Activated naive CD4-positive, alpha-beta T cell treated with anti-CD3 and anti-CD28 coated beads for 36 hours (primary cell): ENCODE measurements at places on chromosomes 5 and 9. TPM values are rescaled to one million over a fixed set of nuclear protein-coding genes. Genes with fewer than 3 reads are reported as not detected.

DNA sequence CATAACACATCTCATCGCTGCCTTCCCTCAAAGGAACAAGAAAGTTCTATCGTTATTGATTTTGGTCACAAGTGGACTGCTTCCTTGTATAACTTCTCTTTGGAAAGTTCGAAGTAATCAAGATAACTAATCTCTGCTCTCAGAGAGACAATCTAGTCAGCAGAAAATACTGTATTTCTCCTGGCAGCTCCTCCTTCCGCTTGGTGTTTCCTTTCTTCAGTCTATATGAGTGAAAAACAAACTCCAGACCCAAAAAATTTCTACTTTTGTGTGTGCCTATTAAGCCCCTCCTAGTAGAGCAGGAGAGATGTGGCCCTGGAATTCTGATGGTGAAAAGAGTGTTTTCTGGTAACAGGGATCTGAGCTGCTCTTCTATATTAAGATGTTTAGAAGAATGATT lies 24.5 kb downstream of the OSTF1 start:
- peaks cover 54% of the 10 kb centered on the region for H3K4me1 ChIP-seq
- H3K27me3 ChIP-seq: no peaks in the 10 kb centered on the region
- peaks cover 7% of the 10 kb centered on the region for H3K36me3 ChIP-seq
- no peak overlapping the region for H3K27ac ChIP-seq
- no peak for DNase-seq

DNA sequence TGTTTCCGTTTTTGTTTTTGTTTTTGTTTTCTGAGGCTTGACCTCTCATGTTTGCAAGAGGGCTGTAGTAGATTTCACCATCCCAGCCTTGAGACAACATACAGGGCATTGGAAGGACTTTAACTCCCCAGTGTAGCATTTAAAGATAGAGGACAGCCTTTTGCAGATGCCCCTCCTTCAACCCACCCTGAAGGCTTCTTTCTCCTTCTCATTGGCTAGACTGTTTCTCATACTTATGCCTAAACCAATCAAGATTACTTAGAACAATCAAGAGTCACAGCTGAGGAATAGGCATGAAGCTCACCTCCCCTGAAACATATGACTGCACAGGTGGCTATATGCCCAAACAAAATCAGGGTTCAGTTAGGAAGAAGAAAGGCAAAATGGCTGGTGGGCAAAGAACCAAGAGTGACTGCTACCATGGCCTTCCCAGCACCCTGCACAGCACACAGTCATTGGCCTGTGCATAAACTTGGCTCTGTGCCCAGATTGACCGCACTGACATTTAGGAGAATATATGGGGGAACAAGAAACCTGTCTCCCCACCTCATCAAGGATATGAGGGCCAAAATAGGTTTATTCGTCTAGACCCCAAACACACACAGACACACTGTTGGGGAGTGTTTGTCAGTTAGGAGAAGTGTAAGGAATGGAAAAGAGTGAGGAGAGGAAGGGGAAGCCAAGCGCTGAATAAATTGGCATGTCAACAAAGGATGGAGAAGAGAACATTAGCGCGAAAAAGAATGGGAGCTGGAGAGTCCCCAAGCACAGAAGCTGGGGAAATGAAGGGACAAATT lies 137.3 kb upstream of the RANBP3L start:
- H3K36me3 ChIP-seq: no peaks in the 10 kb centered on the region
- H3K27me3 ChIP-seq: peaks cover 12% of the 10 kb centered on the region
- no peak overlapping the region for H3K4me3 ChIP-seq
- no peak overlapping the region for H3K27ac ChIP-seq
- peaks cover 6% of the 10 kb centered on the region for H3K4me1 ChIP-seq

DNA sequence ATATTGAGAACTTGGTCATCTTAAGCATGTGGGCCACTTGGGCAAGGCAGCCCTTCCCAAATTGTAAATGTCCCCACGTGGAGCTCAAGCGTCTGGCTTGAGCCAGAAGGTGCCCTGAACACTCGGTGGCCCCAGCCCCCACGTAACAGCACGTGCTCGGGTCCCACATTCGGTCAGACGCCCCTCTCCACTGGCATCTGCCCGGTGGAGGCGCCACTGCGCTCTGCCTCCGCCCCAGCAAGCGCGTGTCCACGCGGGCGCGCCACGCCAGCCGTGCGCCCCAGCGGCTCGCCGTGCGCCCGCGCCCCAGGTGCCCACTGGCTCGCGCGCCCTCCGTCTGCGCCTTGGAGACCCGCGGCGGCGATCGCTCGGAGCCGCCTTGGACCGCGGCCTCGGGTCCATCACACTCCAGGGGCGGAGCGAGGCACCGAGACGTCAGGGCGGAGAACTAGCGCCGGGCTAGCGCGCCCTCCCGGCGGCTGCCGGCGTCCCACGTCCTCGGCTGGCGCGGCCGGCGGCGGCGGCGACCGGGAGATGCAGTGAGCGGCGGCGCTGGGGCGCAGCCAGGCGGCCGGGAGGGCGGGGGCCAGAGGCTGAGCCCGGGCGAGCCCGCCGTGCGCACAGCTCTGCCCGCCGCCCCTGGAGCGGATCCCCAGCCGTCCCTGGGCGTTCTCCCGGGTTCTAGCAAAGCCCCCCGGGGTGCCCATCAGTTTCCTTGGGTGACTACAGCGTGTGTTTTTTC lies at the start of gene PALM2AKAP2:
TSS of gene PALM2AKAP2 (plus strand) at position 488 of the 742 bp plus-strand sequence. CDS start 291 bp downstream, outside the sequence.
- H3K4me1 ChIP-seq: peaks cover 4% of the 10 kb centered on the region
- H3K27me3 ChIP-seq: peaks cover 27% of the 10 kb centered on the region
- no peaks in the 10 kb centered on the region for H3K36me3 ChIP-seq

Gene CNTNAP3B
- total RNA-seq: not detected

Gene OR1J2
- not detected for total RNA-seq

DNA sequence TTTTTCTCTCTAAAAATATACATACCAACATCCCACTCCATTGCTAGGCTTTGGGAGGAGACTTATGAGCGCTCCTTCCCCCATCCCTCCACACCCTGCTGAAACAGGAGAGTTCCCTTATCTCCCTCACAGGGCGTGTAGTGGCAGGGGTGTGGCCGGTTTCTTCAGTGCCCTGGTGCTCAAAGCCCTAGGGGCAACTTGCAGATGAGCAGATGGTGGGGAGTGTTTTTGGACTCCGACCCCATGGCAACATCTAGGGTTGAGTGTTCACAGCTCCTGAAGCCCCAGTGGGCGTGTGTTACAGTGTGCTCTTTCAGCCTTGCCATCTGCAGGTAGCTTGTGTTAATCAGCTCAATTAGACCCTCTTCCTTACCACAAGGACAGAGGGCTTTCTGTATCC lies 409.5 kb downstream of the MAT2B start:
- no peak overlapping the region for H3K27ac ChIP-seq
- DNase-seq: no peak
- H3K4me3 ChIP-seq: no peak overlapping the region

Gene SUSD3
- 62.7 TPM for total RNA-seq

GRCh38 chr9:32965566-32965965 lies 35.9 kb downstream of the APTX start:
- no peak overlapping the region for H3K4me3 ChIP-seq
- no peak for DNase-seq
- H3K4me1 ChIP-seq: no peaks in the 10 kb centered on the region
- no peaks in the 10 kb centered on the region for H3K27me3 ChIP-seq
- H3K27ac ChIP-seq: no peak overlapping the region

DNA sequence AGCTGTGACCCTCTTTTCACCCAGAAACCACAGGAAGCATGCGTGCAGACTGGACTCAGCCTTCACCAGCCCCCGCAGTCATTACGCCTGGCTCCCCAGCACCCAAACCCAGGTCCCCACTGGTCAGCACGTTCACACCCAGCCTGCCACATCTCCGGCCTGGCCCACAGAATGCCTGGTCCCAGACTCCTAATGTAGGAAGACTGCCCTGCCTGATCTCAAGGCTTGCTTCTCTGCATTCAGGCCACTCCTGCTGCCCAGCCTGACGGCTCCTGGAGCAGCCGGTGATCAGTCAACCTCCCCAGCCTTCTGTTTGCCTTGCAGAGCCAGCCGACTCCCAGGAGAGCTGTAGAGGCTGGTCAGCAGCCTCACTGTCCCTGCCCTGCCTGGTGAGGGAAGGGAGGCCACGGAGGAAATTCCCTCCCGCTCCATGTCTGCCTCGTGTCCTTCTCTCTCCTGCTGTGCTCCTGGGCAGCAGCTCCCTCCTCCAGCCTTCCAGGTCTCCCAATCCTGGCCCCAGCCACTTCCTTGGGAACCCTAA lies 25.4 kb downstream of the ADAMTS2 start:
- no peak overlapping the region for H3K4me3 ChIP-seq
- DNase-seq: no peak
- H3K36me3 ChIP-seq: no peaks in the 10 kb centered on the region
- H3K4me1 ChIP-seq: no peaks in the 10 kb centered on the region

DNA sequence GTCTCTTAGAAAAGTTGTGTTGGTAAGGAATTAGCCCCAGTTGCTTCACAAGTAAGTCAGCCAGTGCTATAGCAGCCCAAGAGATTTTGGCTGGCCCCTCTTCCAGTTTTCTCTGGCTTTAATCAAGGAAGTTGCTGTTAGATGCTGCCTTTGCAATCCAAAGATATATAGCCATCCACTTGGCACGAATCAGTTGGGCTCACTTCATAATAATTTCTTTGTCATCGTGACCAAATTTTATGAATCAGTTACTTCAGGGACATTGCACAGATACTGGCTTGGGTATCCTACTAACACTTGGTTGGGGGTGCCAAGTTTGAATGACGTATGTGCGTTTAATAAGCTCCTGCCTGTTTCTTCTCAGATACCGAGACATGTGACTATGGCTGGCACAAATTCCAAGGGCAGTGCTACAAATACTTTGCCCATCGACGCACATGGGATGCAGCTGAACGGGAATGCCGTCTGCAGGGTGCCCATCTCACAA lies 81.5 kb downstream of the VCAN start:
- H3K36me3 ChIP-seq: no peaks in the 10 kb centered on the region
- H3K27ac ChIP-seq: no peak overlapping the region

GRCh38 chr9:118281772-118282171 lies 577.6 kb downstream of the TLR4 start:
- H3K4me1 ChIP-seq: no peaks in the 10 kb centered on the region

Gene CAPSL
- 1.8 TPM for total RNA-seq

DNA sequence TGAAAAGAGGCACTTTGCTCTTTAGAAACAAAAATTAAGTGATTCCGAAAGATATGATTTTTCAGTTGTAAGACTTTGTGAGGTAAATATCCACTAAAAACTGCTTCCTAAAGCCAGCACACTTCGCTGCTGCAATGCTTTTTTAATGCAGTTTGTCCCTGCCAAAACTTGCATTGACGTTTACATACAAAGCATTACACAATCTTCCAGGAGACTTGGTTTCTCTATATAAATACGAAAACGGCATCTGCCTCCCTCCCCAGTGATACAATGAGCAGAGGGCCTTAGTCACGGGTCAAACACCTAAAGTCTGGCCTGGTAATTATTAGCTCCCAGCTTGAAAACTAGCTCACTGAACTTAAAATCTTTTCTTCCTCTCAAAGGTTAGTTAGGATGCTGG lies 170.7 kb downstream of the TSSK1B start:
- H3K27me3 ChIP-seq: no peaks in the 10 kb centered on the region
- no peaks in the 10 kb centered on the region for H3K4me1 ChIP-seq

DNA sequence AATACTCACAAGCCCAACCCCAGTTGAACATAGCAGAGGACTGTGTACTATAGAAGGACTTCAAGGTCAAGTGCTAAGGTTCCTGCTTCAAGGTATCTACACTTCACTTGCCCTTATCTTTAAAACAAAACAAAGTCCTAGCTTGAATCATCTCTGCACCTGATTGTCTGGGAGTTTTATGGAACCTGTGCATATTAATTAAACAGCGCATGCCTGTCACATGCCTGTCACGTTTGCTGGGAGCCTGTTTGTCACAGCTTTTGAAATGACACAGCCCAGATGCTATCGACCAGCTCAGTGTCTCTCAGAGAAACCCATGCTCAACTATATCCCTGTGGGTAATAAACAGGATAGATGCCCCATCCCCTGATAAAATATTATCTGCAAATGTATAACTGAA lies 476.0 kb downstream of the ZSWIM6 start:
- no peak overlapping the region for H3K4me3 ChIP-seq
- no peak for DNase-seq
- no peak overlapping the region for H3K27ac ChIP-seq
- no peaks in the 10 kb centered on the region for H3K4me1 ChIP-seq
- H3K36me3 ChIP-seq: no peaks in the 10 kb centered on the region
- peaks cover 6% of the 10 kb centered on the region for H3K27me3 ChIP-seq

Gene RLN2
- total RNA-seq: 4.0 TPM

DNA sequence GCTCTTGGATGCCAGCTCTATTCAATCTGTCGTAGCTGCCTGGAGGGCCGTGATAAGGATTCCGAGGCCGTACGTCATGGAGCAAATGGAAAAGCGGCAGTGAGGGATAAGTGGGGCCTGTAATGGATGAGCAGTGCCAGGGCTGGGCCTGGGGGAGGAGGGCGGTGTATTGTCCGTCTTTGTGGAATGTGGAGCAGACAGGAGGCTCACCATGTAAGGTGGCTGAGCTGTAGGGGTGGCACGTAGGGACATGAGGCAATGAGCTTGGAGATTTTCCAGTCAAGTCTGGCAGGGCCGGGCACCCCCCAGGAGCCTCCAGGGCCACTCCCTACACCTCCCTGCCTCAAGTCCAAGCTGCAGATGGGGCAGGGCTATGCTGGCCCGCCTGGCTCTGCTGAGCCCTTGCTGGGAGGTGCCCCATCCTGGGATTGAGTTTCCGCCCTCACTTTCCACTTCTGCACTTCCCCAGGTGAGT lies 29.2 kb downstream of the NCS1 start:
- no peaks in the 10 kb centered on the region for H3K36me3 ChIP-seq
- H3K4me3 ChIP-seq: no peak overlapping the region
- no peaks in the 10 kb centered on the region for H3K4me1 ChIP-seq
- H3K27ac ChIP-seq: no peak overlapping the region

Gene PRR7
- total RNA-seq: 8.2 TPM

DNA sequence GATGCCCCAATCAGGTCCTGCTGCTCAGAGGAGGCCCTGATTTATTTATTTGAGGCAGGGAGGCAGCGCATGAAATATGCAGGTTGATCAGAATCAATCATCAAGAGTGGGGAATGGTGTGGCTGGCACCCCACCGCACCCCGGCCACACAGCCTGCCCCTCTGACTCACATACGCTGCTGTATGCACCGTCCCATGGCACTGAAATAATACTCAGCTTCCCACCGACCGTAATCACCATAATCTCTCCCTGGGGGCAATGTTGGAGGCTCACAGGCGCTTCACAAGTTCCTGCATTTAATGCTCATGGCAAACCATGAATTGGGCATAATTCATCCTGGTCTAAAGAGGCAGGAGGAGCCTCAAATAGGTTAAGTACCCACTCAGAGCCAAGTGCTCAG lies 141.2 kb upstream of the TBC1D2 start:
- H3K4me3 ChIP-seq: no peak overlapping the region
- DNase-seq: no peak
- H3K27me3 ChIP-seq: peaks cover 7% of the 10 kb centered on the region
- H3K4me1 ChIP-seq: peaks cover 6% of the 10 kb centered on the region
- H3K27ac ChIP-seq: no peak overlapping the region

Gene PLAC8L1
- 0.40 TPM for total RNA-seq

Gene PRRT1B
- not detected for total RNA-seq

GRCh38 chr5:177453852-177454396 lies 7.3 kb downstream of the PRR7 start:
- peak overlapping the region; percentile 75 for H3K4me3 ChIP-seq
- no peak for DNase-seq
- peak overlapping the region; percentile 74 for H3K27ac ChIP-seq
- no peaks in the 10 kb centered on the region for H3K27me3 ChIP-seq

Gene PSIP1
- total RNA-seq: 161 TPM

DNA sequence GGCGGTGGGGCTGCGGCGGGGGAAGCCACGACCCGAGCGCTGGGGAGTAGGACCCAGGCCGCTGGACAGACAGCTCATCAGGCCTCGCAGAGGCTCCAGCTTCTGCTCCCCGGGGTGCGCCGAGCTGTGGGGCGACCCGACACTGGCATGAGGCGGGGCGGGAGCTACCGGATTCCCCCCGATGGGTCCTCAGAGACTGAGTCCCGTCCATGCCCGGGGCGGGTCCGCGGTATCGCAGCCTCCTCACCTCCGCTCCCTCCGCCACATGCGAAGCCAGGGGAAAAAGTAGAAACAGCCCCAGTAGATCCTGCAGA lies 2.6 kb upstream of the CCL27 start:
- no peak for DNase-seq
- H3K27ac ChIP-seq: no peak overlapping the region
- peak overlapping the region; percentile 77 for H3K4me3 ChIP-seq
- peaks cover 41% of the 10 kb centered on the region for H3K4me1 ChIP-seq
